HTR-8/SVneo (cell line): ENCODE measurements at places on chromosomes 7 and 10.

- DNase-seq, result no peak
Measured at GRCh38 chr10:117334066-117334465, 41.2 kb downstream of the PDZD8 start.

- no peak for DNase-seq
Measured at GRCh38 chr7:144987686-144988085, 151.8 kb upstream of the TPK1 start.

DNA sequence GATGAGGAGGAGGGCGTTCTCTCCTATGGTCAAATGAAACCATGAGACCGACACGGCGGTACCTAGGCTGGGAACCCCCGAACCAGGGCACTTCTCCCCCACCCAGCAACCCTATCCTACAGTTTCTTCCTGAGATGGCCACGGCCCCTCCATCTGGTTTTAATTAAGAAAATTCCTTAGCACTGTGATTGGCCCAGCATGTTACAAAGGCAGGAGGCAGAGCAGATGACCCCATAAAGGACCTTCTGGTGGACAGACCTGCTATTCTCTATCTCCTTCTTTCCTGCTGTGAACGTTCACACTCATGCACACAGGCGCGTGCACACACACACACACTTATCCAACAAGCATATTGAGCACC is 129.4 kb downstream of the RGS10 start:
- no peak for DNase-seq

- peak; percentile 57 for DNase-seq
Measured at GRCh38 chr10:28089467-28089866, 90.6 kb upstream of the ODAD2 start.

DNA sequence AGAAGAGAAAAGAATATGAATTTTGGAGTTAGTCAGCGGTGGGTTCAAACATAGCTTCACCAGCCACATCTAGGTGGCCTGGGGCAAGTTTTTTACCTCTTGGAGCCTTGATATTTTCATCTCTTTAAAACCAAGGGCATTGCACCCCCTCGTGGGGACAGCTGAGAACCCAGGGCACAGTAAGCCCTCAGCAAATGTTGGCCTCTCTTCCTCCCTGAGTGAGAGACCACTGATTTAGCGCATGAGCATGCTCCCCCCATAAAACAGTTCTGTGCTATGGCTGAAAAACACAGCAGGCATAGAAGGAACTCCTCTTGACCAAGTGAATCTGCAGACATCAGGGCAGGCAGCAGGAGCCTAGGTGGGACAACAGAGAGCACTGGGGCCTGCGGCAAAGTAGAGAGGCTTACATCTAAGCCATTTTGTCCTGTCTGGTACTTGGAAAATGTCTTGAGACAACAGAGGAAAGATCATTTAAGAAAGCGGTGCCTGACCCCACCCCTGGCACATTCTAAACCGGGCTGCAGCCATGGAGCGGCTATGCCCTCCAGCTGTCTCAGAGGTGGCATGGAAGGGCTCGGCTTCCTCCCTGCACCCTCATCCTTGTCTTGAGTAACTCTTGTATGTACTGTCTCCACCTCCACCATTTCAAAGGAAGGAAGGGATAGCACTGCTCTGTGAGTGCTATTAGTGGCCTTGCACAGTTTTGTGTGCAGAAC is 94.7 kb downstream of the ARHGAP22 start:
- DNase-seq, result peak; percentile 28

DNA sequence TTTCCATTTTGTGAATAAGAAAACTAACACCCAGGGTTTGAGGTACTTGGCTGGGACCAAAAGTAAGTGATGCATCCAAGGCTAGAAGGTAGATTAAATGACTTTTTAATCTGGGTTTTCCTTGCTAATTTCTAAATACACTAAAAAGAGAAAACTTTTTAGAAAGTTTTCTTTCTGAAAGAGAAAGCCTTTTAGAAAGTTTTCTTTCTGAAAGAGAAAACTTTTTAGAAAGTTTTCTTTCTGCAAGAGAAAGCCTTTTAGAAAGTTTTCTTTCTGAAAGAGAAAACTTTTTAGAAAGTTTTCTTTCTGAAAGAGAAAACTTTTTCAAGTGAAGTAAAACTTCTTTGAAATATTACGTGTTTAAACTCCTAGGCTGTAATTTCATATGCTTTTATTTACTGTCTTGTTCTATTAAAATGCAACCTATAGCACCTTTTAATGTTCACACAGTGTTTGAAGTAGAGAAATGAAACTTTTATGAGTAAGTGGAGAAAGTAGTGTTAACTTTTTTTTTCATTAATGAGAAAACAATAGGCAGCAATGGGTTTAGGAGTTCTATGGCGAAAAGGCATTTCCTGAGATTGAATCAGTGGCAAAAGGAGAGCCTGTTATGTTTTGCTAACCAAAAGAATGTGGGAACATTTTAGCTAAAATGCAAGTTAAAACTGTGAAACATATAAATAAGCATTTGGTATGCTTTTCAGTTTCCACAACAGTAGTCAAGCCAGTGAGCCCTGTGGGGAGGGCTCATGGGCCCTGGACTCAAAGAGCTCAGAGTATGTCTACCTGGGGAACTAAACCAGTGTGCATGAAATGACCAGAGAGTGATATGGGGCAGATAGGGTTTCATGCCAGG is 103.7 kb downstream of the RBM20 start:
- DNase-seq, result no peak

GRCh38 chr7:66522518-66522917 is 106.2 kb upstream of the KCTD7 start:
- no peak for DNase-seq

- DNase-seq, result no peak
Measured at GRCh38 chr7:141660259-141660658, 41.7 kb downstream of the DENND11 start.
